ENCODE measurements at places on chromosomes 16 and 17.

DNA sequence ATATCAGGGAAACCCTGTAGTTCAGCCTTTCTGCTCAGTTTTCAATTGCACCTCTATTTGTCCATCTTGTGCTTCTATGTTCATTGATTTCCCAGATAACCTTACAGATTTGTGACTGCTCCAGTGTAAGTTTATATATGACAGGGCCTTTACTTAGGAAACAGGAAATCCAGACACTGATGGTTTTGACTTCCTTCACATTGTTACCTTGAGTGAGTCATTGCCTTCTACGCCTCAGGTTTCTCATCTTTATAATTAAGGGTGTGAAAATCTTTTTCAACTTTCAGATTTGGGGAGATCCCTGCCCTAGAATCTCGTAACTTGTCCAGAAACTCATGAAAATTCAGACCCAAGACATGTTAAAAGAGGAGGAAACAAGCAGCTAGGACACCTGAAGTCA lies 342.4 kb upstream of the TBX2 start:
- DNase-seq = no peak

DNA sequence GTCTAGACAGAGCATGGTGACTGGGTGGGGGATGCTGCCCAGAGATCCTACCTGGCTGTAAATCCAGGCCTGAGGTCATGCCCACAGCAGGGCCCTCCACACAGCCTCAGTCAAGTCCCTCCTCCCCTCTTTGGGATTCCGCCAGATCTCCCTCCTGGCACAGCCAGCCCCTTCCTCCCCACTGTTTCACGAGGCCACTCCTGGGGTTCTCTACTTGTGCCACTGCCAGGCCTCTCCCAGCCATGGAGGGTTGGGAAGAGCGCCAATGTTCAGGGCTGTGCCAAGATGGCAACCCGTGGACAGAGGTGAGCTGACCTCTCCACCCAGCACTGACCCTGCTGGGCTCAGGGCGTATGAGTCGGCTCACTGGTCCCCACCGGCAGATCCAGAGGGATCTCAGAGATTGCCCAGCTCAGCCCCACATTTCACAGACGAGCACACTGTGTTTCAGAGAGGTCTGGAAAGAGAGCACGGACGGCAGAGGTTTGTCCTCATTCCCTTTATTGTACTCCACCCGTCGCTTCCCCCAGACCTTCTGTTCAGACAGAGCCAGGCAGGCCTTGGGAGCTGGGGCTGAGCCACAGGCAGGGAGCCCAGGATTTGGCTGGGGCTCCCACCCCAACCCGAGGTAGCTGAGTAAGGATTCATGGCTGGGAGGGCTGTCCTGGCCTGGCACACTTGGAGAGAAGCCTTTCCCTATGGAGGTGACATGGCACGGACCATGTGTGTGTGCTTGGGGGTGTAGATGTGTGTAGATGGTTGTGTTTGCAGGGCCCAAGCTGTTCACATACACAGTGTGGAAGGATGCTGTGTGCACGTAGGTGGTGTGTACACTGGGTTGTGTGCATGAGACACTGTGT lies 3.5 kb upstream of the CAMKK1 start:
- DNase-seq = no peak

DNA sequence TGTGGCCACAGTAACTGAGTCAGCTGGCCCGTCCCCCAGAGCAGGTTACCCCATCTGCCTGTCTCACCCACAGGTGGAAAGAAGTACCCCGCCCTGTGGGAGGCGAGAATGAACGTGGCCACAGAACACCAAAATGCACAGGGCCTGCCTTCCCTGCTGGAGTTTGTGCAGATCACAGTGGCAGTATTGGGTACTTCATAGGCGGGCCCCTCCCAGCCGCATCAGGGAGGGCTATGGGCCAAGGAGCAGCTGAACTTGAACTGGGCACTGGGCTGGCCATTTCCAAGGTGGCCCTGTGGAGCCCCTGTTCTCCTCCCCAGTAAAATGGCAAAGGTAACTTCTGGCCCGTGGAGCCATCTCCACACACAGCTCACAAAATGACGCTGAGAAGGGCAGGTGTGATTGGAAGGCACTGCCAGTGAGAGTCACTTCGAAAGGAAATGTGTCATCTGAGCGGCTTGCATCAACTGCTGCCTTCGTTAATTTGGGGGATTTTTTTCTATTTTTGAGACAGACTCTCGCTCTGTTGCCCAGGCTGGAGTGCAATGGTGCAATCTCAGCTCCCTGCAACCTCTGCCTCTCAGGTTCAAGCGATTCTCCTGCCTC lies 162.9 kb downstream of the ENGASE start:
- DNase-seq = no peak

DNA sequence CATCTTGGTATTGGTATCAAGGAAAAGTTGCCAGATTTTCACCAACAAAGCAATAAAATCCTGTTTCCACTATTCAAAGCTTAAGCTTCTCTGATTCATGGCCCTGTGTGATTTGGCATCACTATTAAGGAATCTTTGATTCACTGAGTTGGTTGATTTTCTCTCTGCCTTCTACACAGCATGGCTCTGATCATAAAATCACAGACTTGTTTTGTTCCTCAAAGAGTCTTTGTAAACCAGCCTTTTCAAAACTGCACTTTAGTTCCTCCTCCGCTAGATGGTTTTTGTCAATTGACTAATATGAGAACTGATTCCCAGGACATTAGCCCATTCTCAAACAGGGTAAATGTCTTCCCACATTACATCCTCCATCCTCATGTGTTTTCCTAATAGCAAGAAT lies 197.6 kb downstream of the DNAH9 start:
- no peak for DNase-seq

DNA sequence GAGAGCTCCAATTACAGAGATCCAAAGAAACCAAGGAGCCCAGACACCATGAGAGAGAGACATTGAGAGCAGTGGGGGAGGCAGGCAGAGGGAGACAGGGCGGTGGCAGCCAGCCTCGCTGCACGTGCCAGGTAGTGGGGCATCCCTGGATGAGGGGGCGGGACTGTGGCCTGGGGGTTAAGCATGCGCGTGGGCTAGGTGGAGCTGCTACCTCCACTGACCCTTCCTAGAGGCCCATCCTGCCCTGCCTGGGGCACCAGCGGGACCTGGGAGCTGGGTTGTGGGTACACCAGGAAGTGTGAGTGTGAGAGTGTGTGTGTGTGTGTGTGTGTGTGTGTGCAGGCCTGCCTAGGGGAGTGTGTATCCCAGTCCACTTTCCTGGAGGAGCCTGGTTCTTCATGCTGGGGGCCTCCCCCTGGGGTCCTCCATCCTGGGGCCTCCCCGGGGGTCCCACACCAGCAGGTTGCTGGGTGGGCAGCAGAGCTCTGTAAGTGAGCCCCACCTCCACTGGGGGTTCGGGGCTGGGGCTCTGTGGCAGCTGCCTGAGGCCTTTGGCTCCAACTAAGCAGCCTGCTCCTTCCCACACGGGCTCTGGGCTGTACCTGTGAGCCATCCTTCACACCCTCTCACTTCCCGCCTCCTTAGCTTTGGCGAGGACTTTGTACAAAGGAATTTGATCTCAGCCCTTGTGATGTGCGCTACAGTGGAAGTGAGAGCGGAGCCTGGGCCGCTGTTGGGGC lies 127.4 kb downstream of the IRF8 start:
- DNase-seq = no peak

GRCh38 chr17:2410951-2411350 lies 10.1 kb upstream of the MNT start:
- no peak for DNase-seq

- DNase-seq = peak; percentile 63
Observed at GRCh38 chr17:42107597-42108576, 4.6 kb downstream of the DHX58 start.

DNA sequence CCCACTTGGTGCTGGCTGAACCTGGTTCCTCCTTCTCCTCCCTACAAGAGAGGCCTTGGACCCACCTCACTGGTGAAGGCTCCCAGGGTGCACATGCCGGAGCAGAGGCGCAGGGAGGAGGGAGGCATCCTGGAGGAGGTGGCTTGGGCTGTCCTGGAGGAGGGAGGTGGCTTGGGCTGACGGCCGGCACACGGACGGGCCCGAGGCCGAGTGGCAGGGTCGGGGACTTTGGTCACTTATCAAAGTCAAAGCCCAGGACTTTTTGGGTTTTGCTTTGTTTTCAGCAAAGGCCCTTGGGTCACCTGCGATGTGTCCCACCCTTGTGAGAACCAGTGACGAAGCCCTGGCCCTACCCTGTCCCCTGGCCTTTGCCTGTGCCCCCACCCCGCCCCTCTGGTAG lies 28.5 kb downstream of the ENDOV start:
- no peak for DNase-seq

DNA sequence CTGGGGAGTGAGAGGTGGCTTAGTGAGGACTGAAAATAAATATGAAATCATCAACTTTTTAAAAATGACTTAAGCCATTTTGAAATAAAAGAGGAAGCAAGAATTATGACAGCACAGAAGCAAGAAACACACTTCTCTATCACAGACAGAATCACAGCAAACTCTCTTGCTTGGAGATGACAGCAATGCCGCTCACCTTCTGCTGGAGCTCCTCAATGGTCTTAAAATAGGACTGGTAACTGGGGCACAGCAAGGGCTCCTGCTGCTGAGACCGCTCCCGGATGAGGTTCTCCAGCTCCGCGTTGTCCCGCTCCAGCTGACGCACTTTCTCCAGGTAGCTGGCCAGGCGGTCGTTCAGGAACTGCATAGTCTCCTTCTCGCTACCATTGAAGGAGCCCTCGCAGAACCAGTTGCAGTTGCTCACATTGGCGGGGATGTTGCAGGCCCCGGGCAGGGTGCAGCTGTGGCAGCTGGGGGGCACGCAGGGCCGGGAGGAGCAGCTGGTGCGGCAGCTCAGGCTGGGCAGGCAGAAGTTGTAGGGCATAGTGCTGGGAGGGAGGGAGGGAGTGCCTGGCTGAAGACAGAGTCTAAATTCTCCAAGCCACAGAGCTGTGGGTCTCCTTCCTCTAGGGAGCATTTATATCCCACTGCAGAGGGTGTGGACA lies at the start of gene KRT31:
KRT31 (minus strand) TSS at position 613 of the 665 bp plus-strand sequence; CDS start at position 544, 69 bp downstream.
- no peak for DNase-seq

- peak; percentile 71 for DNase-seq
Observed at GRCh38 chr17:65198653-65199382, 61.6 kb downstream of the RGS9 start.

DNA sequence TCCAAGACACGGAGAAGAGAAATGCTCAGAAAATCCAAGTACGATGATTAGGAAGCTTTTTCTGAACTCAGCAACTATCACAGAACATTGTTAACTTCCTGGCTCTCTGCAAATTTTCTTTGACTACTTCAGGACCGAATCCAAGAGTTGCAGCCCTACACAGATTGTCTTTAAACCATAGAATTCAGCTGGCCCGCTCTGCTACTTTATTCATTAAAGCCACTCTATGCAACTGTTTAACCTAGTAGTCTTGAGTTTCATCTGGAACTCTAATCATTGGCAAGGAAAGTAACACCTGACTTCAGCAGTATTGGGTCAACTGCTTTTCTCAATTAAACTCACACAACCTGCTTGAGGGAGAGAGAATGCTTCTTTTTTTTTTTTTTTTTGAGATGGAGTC lies 210.1 kb downstream of the SLC39A11 start:
- no peak for DNase-seq

DNA sequence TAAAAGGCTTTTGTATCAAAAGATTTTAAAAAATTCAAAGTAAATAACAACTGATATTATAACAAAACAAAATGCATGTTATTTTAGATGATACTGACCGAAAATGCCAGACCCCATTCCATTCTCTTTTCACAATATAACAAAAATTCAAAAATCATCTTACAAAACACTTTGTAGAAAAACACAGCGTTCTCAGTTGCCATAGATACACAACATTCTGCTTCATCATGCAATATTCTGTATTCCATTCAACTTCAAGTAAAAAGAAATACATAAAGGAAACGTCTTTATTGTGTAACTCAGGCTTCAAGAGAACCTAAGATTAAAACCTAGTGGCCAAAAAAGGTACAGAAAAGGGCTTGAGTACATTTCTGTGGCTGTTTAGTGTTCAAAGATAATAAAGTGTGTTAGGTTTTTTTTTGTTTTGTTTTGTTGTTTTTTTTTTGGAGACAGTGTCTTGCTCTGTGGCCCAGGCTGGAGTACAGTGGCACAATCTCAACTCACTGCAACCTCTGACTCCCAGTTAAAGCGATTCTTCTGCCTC lies 250.5 kb downstream of the CEP112 start:
- DNase-seq = no peak

GRCh38 chr17:27802962-27803680 lies 2.8 kb upstream of the NOS2 start:
- DNase-seq = no peak

DNA sequence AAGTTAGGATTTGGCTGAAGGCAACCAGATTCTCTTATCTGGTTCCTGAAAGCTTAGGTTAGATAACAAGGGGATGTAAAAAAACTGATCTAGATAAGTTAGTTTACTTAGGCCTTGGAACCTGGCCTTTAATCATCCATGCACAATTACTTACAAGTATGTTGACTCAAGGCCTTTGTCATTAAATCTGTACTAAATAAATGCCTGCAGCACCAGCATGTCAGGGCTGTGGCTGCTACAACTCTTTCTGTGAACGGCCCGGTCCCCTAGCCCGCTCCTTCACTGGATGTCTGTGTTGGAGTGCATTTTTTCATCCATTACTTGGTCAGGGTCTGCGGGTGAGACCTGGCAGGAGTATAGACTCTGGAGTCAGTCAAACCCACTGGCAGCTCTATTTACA lies 48.4 kb upstream of the ALDH3A1 start:
- no peak for DNase-seq

- peak; percentile 64 for DNase-seq
Observed at GRCh38 chr17:54901230-54901822, 674 bp downstream of the TOM1L1 start.

DNA sequence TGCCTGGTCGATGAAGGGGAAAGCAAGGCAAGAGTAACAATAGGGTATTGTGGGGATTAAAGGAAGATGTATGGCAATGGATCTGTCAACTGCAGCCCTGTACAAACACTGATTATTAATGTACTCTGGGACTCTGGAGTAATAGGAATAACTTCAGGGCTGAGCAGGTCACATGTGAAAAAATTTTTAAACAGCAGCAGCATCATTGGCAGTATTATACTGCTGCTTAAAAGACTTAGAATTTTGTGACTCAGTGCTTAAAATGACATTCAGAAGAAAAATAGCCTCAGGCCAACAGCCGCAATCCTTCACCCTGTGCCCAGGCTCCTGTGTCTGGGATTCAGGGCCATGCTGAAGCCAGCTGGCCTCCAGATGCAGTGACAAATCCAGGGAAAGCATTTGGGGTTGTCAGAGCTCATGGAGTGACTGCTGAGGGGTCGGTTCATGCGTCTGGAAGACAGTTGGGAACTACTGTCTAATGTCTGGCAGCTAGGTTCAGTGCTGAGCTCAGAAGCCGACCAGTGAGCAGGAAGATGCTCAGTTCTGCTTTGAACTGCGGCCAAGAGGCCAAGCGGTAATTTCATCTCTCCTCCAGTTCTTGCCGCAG lies 22.2 kb downstream of the TEX2 start:
- peak; percentile 98 for DNase-seq

DNA sequence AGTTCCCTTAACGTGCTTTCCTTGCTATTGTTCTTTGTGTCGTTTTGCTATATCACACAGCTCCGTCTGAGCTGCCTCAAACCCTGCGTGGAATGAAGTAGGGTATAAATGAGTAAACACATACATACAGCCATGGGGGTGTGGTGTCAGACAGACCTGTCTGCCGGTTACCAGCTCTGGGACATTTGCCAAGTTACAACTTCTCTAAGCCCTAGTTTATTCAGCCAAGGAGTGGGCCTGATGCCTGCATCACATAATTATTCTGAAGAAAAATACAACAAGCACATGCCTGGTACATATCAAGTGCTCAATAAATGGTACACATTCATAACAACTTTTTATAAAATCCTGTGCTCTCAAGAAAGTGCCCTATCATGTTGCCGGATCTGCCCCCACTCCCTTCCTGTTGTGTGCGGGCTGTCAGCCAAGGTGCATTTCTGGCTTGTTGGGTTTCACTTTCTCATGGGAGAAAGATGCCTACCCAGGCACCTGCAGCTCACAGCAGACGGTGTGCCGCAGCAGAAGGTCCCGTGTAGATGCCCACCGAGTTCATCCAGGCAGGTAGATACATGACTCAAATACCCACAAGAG lies 30.5 kb downstream of the SMPD3 start:
- DNase-seq = no peak

All from EH (cell line).